CD4-positive, alpha-beta T cell treated with Interleukin-1 beta for 1 hour (primary cell): ENCODE measurements at places on chromosomes 7 and 10.

DNA sequence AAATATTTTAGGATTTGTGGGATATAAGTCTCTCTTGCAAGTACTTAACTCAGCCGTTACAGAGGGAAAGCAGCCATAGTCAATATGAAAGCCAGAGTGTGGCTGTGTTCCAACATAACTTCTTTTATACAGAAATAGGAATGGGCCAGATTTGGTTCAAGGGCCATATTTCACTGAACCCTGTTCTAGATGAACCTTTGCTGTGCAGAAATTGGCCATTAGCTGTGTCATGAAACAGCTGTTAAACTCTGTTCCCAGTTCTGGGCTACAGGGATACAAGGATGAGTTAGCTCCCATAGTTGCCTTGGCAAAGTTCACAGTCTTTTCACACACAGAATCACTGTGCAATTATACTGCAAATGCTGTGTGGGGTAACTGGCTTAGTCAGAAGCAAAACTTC is 213.9 kb upstream of the LRRN3 start:
- no peak for DNase-seq

- DNase-seq: no peak
These were observed 106.4 kb downstream of the DNAJB6 start for GRCh38 chr7:157442993-157443831.

- DNase-seq: no peak
These were observed 251.6 kb upstream of the MKLN1 start for GRCh38 chr7:131076032-131076431.

GRCh38 chr7:71775648-71776047 is 636.5 kb downstream of the CALN1 start:
- no peak for DNase-seq

DNA sequence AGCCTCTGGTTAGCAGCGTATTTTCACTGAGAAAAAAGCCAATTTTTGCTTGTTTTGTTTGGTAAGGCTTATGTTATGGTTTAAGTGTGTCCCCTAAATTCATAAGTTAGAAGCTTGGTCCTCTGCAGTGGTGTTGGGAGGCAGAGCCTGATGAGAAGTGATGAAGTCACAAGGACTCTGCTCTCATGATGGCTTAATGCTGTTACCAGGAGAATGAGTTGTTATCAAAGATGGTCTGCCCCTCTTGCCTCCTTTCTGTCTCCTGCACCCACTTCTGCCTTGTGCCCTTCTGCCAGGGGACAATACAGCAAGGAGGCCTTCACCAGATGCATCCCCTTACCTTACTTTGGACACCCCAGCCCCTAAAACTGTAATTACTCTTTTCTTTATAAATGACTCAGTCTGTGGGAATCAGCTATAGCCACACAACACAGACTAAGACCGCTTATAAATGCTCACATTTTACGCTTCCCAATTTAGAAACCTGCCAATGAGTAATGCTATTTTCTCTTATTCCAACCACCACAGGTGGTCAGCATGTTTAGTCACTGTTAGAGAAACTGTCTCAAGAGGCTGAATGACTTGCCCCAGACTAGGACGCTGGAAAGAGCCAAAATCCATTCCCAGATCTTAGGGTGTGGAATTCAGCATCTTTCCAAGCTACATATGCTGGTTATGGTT is 6.1 kb upstream of the PKD1L1 start:
- DNase-seq: no peak
